ENCODE measurements at places on chromosomes 6 and 20. TPM values are rescaled to one million over a fixed set of nuclear protein-coding genes. Genes with fewer than 3 reads are reported as not detected.
A peak's percentile ranks its signal among the peaks of the same experiment; 100 is the strongest.

- H3K4me3 ChIP-seq = peak overlapping the region; percentile 38
- no peak for DNase-seq
- H3K4me1 ChIP-seq = peaks cover 73% of the 10 kb centered on the region
- H3K27me3 ChIP-seq = no peaks in the 10 kb centered on the region
- no peak overlapping the region for H3K27ac ChIP-seq
These were observed 6.3 kb downstream of the ADGRG6 start for GRCh38 chr6:142307963-142308748.

GRCh38 chr6:119285908-119286625 lies 63.5 kb downstream of the MAN1A1 start:
- no peak overlapping the region for H3K4me3 ChIP-seq
- no peak overlapping the region for H3K27ac ChIP-seq
- H3K4me1 ChIP-seq = peaks cover 1% of the 10 kb centered on the region
- H3K36me3 ChIP-seq = peaks cover 3% of the 10 kb centered on the region
- no peak for DNase-seq
- no peaks in the 10 kb centered on the region for H3K27me3 ChIP-seq

- no peak for DNase-seq
- peak overlapping the region; percentile 90 for H3K4me3 ChIP-seq
- peaks cover 34% of the 10 kb centered on the region for H3K36me3 ChIP-seq
- no peaks in the 10 kb centered on the region for H3K27me3 ChIP-seq
- H3K27ac ChIP-seq = peak overlapping the region; percentile 99
These were observed 61.7 kb downstream of the FAM217A start for GRCh38 chr6:4017058-4017739.

DNA sequence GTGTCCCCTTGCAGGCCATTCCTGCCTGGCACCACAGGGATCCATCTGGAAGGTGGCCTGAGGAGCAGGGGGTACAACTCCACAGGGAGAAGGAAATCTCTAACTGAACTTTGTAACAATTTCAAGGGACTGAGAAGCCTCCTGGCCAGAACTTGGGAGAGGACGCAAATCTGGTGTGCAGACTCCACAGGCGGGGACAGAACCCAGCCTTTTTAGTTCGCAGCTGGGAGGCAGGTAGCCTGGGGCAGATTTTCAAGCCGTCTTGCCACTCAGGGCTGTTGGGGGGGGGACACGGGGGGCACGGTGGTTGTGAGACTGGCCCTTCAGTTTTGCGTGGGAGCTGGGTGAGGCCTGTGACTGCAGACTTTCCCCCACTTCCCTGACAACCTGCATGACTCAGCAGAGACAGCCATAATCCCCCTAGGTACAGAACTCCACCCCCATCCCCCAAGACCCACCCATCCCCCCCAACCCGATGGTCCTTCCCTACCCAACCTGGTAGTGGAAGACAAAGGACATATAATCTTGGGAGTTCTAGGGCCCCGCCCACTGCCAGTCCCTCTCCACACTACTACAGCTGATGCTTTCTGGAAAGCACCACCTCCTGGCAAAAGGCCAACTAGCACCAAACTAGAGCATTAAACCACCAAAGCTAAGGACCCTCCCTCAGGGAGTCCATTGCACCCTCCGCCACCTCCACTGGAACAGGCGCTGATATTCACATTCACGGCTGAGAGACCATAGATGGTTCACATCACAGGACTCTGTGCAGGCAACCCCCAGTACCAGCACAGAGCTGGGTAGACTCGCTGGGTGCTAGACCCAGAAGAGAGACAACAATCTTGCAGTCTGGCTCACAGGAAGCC lies 3.0 kb upstream of the HUS1B start:
- no peak for DNase-seq
- H3K36me3 ChIP-seq = peaks cover 12% of the 10 kb centered on the region
- no peak overlapping the region for H3K4me3 ChIP-seq

- no peaks in the 10 kb centered on the region for H3K36me3 ChIP-seq
- no peak for DNase-seq
- H3K4me1 ChIP-seq = no peaks in the 10 kb centered on the region
- no peak overlapping the region for H3K27ac ChIP-seq
These were observed 14.7 kb upstream of the TNFAIP3 start for GRCh38 chr6:137852346-137852745.

GRCh38 chr6:626236-626635 lies 30.7 kb downstream of the HUS1B start:
- peaks cover 11% of the 10 kb centered on the region for H3K4me1 ChIP-seq
- no peak for DNase-seq
- no peaks in the 10 kb centered on the region for H3K27me3 ChIP-seq
- no peak overlapping the region for H3K27ac ChIP-seq
- H3K4me3 ChIP-seq = no peak overlapping the region

- no peak for DNase-seq
- peaks cover 38% of the 10 kb centered on the region for H3K4me1 ChIP-seq
- no peaks in the 10 kb centered on the region for H3K27me3 ChIP-seq
- H3K27ac ChIP-seq = peak overlapping the region; percentile 98
These were observed 102.9 kb downstream of the OR2B2 start for GRCh38 chr6:27809067-27809938.

MUC22 gene
- total RNA-seq = not detected

WFDC12 gene
- total RNA-seq = not detected

CCHCR1 gene
- 47.3 TPM for total RNA-seq

CGA gene
- 5.5 TPM for total RNA-seq

CD2AP gene
- 47.7 TPM for total RNA-seq

ID4 gene
- total RNA-seq = 47.9 TPM

ACAT2 gene
- 103 TPM for total RNA-seq
